Stimulated activated CD4-positive, alpha-beta T cell treated with anti-CD3 and anti-CD28 coated beads, Interleukin-12 subunit alpha, Interleukin-12 subunit beta, amount 100 ng/mL, for 4 hours (primary cell): ENCODE measurements at places on chromosomes 11 and 22.

DNA sequence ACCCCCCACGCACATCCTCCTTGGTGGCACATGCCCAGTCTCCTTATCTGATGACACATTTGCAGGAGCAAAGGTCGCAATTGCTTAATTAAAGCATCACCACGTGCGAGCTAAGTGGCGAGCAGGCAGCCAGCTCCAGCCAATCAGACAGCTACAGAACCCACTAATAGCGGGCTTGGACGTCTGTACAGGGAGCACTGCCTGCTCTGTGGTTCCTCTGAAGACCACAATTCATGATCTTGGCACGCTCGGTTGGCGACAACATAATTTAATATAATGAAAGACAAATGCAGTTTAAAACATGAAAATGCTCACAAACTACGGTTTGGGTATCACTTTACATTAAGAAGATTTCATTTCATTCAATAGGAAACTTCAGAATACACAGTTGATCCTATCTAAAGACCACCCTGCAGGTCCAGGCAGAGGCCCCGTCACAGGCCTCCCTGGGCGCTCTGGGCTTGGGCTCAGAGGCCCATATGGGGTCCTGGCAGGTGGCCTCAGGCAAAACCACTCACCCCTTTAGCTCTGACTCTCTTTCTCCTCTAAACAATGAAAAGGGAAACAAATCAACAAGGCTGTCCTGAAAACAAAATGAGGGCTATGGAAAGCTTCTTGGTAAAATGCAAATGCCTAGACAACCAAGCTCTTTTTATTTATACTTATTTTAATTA, 10.4 kb downstream of the PACSIN2 start:
- no peak for DNase-seq

GRCh38 chr11:13207665-13208594, 69.7 kb upstream of the BMAL1 start:
- DNase-seq, result no peak

DNA sequence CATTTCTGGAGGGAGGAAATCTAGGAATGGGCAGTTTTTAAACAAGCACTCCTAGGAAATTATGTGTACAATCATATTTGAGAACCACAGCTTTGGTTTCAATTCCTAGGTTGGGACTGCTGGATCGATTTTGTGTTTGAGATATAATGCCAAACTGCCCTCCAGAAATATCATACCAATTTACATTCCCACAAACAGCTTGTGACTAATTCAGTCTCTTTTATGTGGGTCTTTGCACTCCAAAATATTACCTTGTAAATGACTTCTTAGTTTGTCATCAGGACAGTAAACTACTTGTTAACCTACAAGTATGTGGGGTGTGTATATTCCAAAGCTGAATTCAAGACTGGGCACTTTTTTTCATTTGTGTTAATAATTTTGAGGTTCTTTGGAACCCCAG, 9.8 kb upstream of the BARX2 start:
- DNase-seq, result no peak

DNA sequence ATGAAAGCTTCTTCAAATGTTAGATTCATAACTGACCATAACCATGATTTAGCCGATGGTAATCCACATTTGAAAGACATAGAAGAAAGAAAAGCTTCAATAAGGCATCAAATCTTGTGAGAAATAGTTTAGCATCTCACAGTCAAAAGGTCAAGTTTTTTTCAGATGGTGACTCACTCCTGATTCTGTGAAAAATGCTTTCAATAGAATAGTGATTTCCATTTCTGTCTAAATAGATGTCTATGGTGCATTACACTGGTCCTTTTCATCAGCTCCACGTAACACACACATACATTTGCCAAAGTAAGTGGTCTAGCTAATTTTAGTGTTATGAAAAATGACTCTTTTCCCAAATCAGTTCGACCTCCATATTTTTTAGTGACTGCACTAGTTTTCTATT, 139.2 kb downstream of the LRRC4C start:
- no peak for DNase-seq

GRCh38 chr11:121723246-121723741, 270.5 kb upstream of the SORL1-AS1 start:
- no peak for DNase-seq

GRCh38 chr11:75246671-75247350, 6.2 kb downstream of the TPBGL start:
- no peak for DNase-seq

GRCh38 chr22:37907036-37907954, 1.2 kb downstream of the MICALL1 start:
- no peak for DNase-seq

DNA sequence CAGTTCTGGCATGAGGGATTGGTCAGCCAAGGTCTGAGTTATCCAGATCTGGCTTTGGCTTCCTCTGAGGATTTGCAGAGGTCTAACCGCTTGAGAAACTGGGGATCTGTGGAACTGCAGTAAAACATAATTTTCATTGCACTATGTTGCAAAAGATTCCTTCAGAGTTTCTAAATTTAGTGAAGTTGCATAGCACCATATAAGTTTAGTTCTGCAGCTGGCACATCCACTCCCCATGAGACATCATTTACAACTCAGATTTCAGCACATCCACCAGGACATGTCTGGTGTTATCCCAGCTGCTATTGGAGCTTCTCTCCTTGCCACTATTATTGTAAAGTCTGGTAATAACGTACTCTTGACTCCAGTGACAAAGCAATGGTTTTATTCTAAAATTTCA, 181.5 kb downstream of the CWF19L2 start:
- DNase-seq, result no peak

GRCh38 chr11:104254347-104254746, 90.4 kb upstream of the PDGFD start:
- peak; percentile 2 for DNase-seq

GRCh38 chr11:101444851-101445250, 139.0 kb downstream of the TRPC6 start:
- no peak for DNase-seq

DNA sequence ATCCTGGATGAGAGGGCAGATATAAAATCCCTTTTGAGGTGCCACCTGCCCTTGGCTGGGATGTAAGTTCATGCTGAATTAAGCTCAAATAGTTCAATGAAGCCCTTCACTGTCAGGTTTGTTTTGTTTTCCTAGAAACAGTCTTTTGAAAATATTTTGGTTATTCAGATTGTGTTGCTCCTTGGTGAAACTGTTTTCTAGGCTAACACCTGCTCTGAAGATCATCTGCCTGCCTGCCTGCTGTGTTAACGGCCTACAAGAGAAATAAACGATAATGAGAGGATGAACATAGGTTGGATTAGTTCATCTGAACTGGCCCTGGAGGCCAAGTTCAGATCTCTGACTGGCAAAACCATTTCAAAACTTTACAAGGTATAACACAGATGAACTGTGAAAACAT, 67.4 kb downstream of the ZBTB44 start:
- DNase-seq, result no peak

GRCh38 chr11:129383060-129383459, 7.4 kb downstream of the BARX2 start:
- no peak for DNase-seq

- no peak for DNase-seq
Measured at GRCh38 chr22:23147617-23148387, 2.5 kb downstream of the RAB36 start.

GRCh38 chr22:40552070-40552469, 84.4 kb downstream of the MRTFA start:
- no peak for DNase-seq

DNA sequence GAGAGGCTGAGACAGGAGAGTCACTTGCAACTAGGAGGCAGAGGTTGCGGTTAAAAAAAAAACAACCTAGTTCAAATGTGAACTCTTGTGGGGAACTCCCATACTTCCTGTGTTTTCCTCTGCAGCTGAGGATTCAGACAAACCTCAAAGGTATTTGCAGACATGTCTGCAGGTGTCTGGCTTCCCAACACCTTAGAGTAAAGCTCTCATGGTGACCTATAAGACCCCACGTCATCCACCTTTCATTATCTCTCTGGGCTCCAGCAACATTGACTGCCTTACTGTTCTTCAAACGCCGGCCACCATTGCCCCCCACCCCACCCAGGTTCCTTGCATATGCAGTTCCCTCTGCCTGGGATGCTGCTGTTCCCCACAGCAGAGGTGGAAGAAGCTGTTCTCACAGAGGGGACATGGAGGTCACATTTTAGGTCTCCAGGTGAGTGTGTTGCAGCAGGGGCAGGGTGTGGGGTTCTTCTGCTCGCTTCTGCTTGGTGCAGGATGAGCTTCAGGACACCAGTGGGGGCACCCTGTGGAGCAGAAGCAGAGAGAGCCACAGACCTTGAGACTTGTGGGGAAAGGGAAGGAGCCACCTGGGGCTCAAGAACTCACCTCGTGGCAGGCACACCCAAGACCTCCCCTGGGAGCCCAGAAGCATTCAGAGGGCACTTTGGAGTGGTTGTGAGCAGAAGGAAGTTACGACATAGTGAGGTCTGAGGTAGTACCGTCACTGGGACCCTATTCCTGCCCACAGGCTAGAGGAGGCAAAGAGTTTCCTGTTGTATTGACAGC, 203.2 kb downstream of the CSNK2A3 start:
- no peak for DNase-seq

- no peak for DNase-seq
Measured at GRCh38 chr11:76194872-76195668, 11.2 kb downstream of the WNT11 start.

GRCh38 chr11:120056301-120057027, 81.4 kb downstream of the TRIM29 start:
- DNase-seq, result no peak

- no peak for DNase-seq
Measured at GRCh38 chr11:81658722-81659121, 1074.9 kb downstream of the FAM181B start.

- DNase-seq, result no peak
Measured at GRCh38 chr22:47621253-47621652, 858.8 kb downstream of the TBC1D22A start.

DNA sequence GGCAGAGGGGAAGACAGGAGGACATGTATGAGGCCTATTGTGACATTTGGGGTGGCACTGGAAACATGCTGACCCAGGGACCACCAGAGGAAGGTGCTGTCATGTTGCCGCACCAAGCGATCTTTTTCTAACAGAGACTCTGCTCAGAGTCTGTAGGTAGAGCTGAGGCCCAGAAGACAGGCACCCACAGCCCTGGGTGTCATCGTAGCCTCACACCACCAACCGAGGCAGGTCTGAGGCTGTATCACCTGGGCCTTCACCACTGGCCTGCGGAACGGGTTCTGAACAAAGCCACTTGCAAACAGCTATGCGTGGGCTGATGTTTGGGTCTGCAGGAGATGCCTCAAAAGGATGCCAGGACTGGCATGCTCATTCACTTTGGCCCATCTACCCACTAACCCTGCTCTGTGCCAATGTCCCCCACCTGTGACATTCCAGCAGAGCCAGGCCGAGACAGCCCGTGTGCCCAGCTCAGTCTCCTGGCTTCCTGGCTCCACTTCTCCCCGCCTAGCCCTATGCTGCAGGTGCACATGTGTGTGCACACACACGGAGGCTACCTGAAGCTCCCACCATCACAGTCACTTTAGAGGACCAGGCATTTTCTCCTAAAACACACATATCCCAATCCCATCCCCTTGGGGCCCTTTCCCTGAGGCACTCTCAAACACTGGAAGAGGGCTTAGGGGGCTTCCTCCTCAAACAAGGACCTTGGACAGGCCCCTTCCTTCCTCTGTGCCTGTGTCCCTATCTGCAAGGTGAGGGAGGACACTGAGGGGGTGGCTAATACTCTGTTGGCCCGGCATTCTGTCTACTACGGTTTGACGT, 3.6 kb downstream of the TRIM29 start:
- DNase-seq, result no peak

DNA sequence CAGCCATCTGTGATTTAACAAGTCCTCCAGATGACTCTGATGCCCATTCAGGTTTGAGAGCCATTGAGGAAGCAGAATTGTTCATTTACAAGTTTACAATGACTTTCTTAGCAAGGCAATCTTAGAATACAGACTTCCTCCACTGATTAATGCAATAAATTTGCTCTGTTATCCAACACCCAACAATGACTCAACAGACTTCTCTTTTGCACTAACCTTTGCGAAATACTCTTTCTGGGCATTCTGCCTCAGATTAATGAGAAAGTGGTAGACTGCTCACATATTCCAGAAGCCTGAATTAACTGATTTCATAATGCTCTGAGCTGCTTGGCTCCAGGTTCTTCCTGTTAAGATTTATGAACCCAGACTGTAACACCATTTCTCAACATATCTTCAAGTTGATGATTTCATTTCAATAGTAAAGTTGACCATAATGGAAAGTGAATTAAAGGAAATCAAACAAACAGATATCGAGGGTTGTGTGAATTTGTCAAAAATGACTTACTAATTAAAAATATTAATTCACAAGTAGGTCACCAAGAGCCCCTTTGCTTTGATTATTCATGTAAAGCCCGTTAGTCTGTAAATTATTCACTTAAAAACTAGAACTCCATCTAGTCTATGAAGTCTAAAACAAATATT, 70.5 kb upstream of the BLID start:
- no peak for DNase-seq

- DNase-seq, result no peak
Measured at GRCh38 chr11:74505911-74506310, 12.4 kb upstream of the LIPT2 start.

DNA sequence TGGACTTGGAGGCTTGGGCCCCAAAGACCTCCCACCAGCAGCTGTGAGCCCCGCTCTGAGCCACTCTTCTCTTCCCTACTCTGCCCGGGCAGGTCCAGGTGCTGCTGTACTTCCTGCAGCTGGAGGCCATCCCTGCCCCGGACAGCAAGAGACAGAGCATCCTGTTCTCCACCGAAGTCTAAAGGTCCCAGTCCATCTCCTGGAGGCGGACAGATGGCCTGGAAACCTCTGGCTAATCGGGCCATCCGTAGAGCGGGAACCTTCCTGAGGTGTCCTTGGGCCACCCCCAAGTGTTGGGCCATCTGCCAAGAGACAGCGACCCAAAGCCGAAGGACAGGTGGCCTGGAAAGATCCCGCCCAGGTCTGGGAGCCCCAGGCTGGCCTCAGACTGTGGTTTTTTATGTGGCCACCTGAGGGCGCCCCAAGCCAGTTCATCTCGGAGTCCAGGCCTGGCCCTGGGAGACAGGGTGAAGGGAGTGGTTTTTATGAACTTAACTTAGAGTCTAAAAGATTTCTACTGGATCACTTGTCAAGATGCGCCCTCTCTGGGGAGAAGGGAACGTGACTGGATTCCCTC, 135.1 kb downstream of the BCR start:
- peak; percentile 40 for DNase-seq

DNA sequence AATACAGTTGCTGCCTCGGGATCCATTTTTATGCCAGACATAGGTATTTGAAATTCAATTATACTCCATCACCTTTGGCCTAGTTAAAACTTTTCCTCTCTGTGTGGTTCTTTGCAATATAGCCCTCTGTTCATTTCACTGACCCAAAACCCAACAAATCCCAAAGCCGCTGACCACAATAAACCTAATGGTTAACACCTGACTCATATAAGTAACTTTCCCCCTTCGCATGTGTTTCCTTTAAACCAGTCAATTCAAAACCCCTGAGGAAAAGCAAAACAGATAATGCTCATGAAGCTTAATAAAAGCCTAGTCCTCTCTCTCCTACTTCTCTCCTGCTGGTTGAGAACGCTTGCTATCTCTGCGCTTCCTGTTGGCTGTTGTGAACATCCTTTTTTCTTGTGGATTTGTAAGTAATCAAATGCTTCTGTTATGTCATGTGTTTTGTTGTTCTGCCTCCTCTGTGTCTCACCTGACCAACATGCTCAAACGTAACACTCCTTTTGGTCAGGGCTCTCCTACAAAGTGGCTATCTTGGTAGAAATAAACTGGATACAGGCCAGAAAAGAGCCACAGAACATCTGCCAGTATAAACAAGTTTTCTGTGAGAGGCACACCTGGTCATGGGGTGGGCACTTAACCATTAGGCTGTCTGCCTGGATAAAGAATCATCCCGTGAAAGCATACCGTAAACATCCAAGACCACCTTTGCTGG, 652.6 kb downstream of the METTL15 start:
- DNase-seq, result no peak
